ENCODE measurements at places on chromosomes 7 and 10. TPM values are rescaled to one million over a fixed set of nuclear protein-coding genes. Genes with fewer than 3 reads are reported as not detected.

HECW1 gene
- not detected for polyA plus RNA-seq

RALA gene
- 9.3 TPM for polyA plus RNA-seq

GRM3 gene
- not detected for polyA plus RNA-seq

GNG11 gene
- polyA plus RNA-seq = 1.3 TPM

Data from B cell (primary cell).